MCF 10A (cell line): ENCODE measurements at places on chromosomes 6 and 20. TPM values are rescaled to one million over a fixed set of nuclear protein-coding genes. Genes with fewer than 3 reads are reported as not detected.
A peak's percentile ranks its signal among the peaks of the same experiment; 100 is the strongest.

- H3K4me1 ChIP-seq = peaks cover 28% of the 10 kb centered on the region
- H3K36me3 ChIP-seq = peaks cover 11% of the 10 kb centered on the region
- H3K4me3 ChIP-seq = no peak overlapping the region
- H3K27me3 ChIP-seq = no peaks in the 10 kb centered on the region
Observed at GRCh38 chr6:33581186-33581585, 1.1 kb upstream of the BAK1 start.

- peaks cover 6% of the 10 kb centered on the region for H3K36me3 ChIP-seq
- peaks cover 3% of the 10 kb centered on the region for H3K4me1 ChIP-seq
- no peak overlapping the region for H3K4me3 ChIP-seq
- no peak overlapping the region for H3K27ac ChIP-seq
Observed at GRCh38 chr6:17957086-17957485, 30.3 kb downstream of the KIF13A start.

DNA sequence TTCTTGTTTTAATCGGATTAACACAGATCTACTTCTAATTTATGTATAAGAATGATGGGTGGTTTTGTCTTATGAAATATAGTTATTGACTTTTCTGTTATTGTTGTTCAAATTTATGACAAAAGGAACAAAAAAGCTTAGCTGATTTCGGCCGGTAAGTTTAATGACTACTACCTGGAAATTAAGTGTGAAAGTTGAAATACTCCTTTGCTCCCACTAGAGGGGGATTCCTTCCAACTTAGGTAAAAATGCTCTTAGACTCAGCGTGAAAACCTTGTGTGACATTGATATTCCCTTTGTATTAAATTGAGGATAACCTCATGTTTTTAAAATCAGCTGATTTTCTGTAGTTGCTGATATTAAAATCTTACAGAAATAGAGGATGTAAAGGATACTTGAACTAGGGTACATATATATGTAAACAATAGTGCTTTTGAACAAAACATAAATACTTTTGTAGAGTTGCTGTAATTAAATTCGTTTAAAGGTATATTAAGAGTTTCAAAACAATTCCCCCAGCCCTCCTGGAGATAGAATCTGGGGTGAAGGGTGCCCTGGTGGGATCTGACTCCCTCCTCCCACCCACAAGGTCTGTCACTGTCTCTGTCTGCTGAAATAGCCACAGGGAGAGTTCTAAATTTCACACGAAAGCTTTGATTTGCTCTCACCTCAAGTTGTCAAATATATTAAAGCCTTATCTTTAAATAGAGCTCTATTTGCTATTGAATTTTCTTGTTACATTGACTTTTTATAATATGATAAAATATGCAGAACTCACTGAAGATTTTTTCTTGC lies 257.5 kb downstream of the ARID1B start:
- H3K4me1 ChIP-seq = peaks cover 23% of the 10 kb centered on the region
- H3K36me3 ChIP-seq = no peaks in the 10 kb centered on the region
- DNase-seq = peak; percentile 69
- H3K4me3 ChIP-seq = peak overlapping the region; percentile 72

- H3K4me3 ChIP-seq = no peak overlapping the region
- H3K27ac ChIP-seq = no peak overlapping the region
Observed at GRCh38 chr6:129920103-129920798, 59.1 kb upstream of the TMEM244 start.

DNA sequence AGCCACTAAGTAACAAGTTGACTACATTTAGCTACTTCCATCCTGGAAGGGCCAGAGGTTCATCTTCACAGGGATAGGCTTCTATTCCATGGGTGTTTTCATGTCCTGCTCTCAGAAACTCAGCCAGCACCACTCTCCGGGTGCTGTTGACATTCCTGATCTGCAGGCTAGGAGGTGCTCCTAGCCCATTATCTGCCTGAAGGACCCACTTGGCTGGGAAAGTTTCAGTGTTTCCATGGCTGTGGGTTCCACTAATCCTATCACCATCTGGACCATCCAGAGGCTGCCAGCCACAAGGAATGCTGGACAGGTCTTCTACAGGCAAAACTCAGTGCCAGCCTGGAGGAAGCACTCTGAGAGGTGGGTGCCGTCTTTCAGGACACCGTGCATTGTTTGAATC lies 45.2 kb downstream of the HLA-G start:
- H3K27me3 ChIP-seq = peaks cover 23% of the 10 kb centered on the region
- no peak for DNase-seq
- no peak overlapping the region for H3K27ac ChIP-seq
- H3K36me3 ChIP-seq = no peaks in the 10 kb centered on the region

- H3K27ac ChIP-seq = no peak overlapping the region
- no peaks in the 10 kb centered on the region for H3K27me3 ChIP-seq
- no peak for DNase-seq
- no peaks in the 10 kb centered on the region for H3K4me1 ChIP-seq
Observed at GRCh38 chr6:112522587-112522986, 175.5 kb downstream of the RFPL4B start.

DNA sequence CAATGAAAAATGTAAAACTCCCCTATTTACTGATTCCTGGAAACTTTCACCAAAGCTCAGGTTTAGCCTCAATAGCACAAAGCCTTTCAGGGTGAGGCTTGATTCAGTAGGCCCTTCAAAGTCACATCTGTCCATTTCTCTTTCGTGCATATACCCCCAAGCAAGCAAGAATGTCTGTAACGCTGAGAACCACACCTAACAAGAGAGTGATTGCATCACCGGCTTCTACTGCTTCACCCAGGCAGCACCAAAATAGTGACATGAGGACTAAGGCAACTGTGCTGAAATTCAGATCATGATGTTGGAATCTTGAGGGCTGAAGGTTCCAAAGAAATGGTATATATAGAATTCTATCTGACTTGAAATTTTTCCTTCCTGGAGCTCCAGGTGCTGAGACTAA lies 26.1 kb downstream of the CGA start:
- peak; percentile 13 for DNase-seq
- peaks cover 24% of the 10 kb centered on the region for H3K27me3 ChIP-seq
- no peak overlapping the region for H3K27ac ChIP-seq
- H3K36me3 ChIP-seq = no peaks in the 10 kb centered on the region

GRCh38 chr6:39902136-39902535 lies 32.1 kb downstream of the MOCS1 start:
- H3K27ac ChIP-seq = no peak overlapping the region
- no peaks in the 10 kb centered on the region for H3K27me3 ChIP-seq
- no peaks in the 10 kb centered on the region for H3K4me1 ChIP-seq
- DNase-seq = no peak
- peaks cover 11% of the 10 kb centered on the region for H3K36me3 ChIP-seq

DNA sequence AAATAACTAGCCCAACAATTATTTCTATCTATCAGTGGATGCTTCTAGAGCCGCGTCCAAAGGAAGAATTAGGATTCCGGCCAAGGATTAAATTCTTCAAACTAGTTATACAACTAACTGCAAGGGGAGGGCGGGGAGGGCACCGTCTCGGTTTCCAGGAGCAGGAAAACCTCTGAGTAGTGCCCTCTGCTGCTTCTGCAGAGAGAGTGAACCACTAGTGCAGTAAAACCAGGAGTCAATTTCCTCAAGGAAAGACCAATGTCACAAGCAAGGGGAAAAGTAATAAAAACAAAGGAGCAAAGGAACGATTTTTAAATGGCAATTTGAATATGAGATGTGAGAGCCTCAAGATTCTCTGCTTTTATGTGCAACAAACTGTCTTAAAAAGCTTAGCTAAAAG lies 16.5 kb upstream of the UBE2J1 start:
- DNase-seq = peak; percentile 30
- no peaks in the 10 kb centered on the region for H3K4me1 ChIP-seq
- no peaks in the 10 kb centered on the region for H3K27me3 ChIP-seq
- no peak overlapping the region for H3K27ac ChIP-seq
- H3K36me3 ChIP-seq = no peaks in the 10 kb centered on the region

DNA sequence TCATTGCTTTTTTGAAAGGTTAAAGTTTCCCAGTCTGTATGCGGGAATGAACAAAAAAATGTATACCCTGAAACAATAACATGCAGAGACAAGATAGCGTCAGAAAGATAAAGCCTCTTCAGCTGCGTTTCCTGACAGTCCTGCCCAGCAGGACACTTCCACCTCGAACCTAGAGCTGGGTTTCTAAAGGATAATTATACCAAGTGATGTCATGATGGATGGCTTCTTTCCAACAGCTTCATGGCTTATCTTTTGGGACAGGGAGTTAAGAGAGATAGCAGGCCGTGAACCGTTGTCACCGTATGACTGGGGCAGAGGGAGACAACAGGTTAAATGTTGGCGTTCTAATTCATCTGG lies 267.6 kb upstream of the SGK1 start:
- no peak overlapping the region for H3K4me3 ChIP-seq
- H3K27ac ChIP-seq = no peak overlapping the region
- no peak for DNase-seq

DNA sequence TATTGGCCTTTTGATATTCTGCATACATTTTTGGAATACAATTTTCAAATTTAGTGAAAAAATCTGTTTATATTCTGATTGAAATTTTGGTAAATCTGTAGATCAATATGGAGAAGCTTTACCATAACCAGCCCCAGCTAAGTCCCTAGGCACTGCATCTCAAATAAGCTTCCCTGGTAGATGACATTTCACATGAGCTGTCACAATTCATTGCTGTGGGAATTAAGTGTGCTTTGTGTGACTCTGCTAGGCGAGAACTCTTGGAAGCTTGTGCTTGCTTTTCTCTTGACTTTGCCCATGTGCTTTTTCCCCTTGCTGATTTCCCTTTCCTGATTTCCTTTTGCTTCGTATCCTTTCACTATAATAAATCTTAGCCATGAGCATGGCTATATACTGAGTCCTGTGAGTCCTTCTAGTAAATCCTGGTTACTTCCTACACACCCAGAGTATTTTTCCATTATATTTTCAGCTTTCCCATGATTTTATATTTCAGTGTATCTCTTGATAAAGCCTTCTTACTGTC lies 166.5 kb upstream of the MMS22L start:
- no peak overlapping the region for H3K4me3 ChIP-seq
- H3K27me3 ChIP-seq = peaks cover 92% of the 10 kb centered on the region
- DNase-seq = no peak
- no peaks in the 10 kb centered on the region for H3K36me3 ChIP-seq
- no peak overlapping the region for H3K27ac ChIP-seq

DNA sequence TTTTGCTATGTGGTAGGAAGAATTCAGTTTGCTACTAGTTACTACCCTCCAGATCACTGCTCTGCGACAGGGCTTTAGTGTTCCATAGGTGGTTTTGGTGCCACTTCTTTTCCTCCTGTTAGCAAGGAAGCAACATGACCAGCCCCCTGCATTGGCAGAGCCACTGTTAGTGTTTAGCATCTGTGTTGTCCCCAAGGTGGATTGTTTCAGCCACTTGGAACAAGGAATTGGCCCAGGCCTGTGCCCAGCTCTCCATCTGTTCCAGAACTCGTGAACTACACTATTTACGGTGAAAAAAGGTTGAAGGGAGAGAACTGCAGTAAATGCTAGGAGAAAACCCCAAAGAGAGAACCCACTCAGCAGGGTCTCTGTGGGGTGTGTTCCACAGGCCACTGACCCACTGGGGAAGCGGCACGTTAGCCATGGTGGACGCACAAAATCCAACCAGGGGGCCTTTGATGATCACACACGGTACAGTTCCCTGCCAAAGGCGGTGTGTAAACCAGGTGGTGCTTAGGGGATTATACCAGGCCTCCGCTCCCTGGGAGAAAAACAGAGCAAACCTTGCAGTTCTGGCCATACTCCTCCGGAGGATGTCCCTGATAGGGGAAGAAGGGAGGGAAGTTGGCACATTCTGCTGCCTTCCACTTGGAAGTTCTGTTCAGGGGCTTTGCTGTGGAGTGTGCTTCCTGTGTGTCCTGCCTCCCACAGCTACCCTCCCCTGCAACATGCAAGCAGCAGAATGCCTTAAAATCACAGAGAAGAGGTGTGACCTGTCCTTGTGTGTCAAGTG lies 72.3 kb downstream of the LYRM2 start:
- H3K4me3 ChIP-seq = no peak overlapping the region
- no peak overlapping the region for H3K27ac ChIP-seq
- peaks cover 82% of the 10 kb centered on the region for H3K27me3 ChIP-seq
- no peaks in the 10 kb centered on the region for H3K4me1 ChIP-seq
- no peaks in the 10 kb centered on the region for H3K36me3 ChIP-seq

DNA sequence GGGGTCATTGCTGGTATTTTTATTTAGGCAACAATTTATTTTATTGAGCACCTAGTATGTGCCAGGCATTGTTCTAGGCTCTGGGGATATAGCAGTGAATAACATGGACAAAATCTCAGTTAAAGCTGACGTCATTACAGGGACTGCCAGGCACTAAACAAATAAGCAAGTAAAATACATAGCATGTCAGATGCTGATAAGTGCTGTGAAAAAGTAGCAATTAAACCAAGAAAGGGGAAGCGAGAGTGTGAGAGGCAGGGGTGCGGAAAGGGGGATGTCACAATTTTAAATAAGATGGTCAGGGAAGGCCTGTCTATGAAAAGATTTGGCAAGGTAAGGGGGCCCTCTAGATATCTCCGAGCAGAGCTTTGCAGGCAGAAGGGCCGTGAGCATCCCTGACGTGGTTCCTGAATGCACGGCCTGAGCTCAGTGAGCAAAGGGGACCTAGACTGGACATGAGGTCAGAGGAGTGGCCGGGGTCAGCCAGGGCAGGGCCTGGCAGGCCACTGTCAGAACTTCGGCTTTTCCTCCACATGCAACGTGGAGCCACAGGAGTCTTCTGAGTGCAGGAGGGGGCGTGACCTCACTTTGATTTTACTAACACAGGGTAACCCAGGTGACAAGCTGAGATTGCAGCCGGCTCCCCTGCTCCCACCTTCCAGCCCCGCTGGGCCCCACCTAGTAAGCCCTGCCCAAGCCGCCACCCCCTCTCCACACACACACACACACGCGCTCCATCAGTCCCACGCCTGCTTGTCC lies 24.2 kb upstream of the SIRPA start:
- H3K27ac ChIP-seq = no peak overlapping the region
- no peaks in the 10 kb centered on the region for H3K27me3 ChIP-seq
- H3K4me1 ChIP-seq = no peaks in the 10 kb centered on the region
- no peaks in the 10 kb centered on the region for H3K36me3 ChIP-seq
- no peak overlapping the region for H3K4me3 ChIP-seq

GRCh38 chr20:54351371-54352136 lies 123.8 kb upstream of the DOK5 start:
- no peak overlapping the region for H3K27ac ChIP-seq
- no peak overlapping the region for H3K4me3 ChIP-seq
- H3K36me3 ChIP-seq = no peaks in the 10 kb centered on the region
- H3K4me1 ChIP-seq = peaks cover 22% of the 10 kb centered on the region
- no peaks in the 10 kb centered on the region for H3K27me3 ChIP-seq
- no peak for DNase-seq

- no peaks in the 10 kb centered on the region for H3K27me3 ChIP-seq
- H3K4me3 ChIP-seq = no peak overlapping the region
- peaks cover 6% of the 10 kb centered on the region for H3K4me1 ChIP-seq
- DNase-seq = no peak
Observed at GRCh38 chr20:35042268-35042667, 50.3 kb downstream of the TRPC4AP start.

Gene DHX16
- 41.3 and 49.8 TPM in 2 replicates for total RNA-seq

Gene RIPPLY2
- total RNA-seq = not detected in 2 replicates

Gene OPN5
- not detected in 2 replicates for total RNA-seq

Gene MOG
- not detected in 2 replicates for total RNA-seq
